ENCODE measurements at places on chromosomes 7 and 10.

DNA sequence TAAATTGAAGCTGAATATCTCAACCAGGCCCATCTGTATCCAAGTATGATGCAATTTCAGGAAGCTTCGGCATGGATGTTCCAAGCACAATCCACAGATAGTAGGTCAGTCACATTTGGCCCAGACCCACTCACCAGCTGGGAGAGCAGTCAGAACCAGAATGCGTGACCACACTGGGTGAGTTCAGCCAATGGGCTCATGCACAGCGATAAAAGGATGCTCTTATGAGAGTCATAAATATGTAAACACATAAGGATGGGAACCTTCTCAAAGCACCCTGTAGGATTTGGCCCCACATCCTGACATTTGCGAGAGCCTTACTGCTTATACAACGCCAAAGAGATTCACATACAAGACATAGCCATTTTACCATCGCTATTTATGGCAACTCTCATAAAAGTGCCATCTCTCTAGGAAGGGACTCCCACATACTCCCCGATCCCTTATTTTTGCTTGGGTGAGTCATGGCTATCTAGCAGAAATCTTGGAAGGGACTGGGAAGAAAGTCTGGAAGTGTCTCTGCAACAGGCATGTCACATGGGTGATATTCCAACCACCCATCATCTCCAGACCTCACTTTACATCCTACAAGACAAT is 3.0 kb downstream of the AFAP1L2 start:
- peak; percentile 50 for DNase-seq

DNA sequence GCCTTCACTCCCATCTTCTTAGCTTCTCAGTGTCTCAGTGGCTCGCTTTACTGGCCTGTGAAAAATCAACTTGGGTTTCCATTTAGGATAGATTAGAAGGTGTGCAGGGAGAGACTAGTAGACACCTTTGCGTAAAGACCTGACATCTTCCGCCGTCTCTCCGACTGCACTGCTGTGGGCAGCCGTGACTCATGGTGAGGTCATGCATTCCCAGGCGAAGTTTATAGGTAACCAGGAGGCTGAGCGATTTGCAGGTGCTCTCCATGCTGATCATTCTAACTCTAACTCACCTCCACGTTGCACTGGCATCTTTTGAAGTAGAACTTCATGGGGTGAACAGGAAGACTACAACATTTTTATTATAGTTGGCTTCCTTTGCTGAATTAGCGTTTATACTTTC is 68.0 kb upstream of the ZNF438 start:
- DNase-seq: peak; percentile 96

DNA sequence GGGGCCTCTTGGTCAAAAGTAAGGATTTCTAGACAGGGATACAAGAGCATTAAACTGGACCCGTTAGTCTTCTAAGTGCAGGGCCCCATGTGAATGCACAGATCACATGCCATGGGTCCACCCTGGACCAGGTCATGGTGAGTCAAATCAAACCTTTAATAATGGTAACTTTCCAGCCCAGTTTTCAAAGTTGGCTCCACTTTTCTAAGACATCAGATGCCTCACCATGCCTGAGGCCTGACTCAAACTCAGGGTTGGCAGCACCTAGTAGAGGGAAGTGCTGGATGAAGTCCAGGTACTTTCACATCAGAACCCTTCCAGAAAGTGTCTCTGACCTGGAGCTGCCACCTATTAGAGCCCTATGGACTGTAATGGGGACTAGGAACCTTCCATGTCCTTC is 9.7 kb upstream of the SMIM30 start:
- peak; percentile 22 for DNase-seq

GRCh38 chr10:68684413-68684812 is 36.6 kb upstream of the CCAR1 start:
- DNase-seq: no peak

DNA sequence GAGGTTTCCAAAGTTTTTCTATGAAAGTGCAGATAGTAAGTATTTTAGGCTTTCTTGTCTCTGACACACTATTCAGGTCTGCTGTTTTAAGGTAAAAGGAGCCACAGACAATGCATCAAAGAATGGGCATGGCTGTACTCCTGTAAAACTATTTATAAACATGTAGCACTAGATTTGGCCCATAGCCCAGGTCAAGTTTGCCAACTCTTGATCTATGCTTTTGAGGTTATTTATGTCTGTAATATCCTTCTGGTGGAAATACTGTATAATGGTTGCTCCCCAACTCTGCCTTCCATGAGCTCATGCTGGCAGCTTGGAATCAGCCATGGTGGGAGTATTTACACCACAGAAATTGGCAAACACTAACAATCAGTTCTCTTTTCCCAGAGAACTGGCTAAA is 244.6 kb downstream of the BUB3 start:
- DNase-seq: no peak

DNA sequence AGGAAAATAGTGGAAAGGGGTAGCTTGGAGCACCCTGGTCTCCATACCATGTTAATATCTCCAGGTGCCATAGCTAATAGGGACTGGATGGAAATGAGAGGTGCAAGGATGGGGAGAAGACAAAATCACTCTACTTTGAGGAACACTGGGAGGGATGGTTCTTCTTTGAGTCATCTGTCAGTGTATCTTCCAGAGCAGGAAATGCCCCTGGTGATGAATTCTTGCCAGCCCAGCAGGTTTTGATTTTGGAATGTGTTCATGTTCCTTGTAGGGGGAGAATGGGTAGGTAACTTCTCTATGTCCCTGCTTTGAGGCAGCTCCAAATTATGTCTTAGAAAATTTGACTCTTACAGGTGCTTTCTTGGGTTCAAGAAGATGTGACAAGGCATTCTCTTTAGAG is 177.0 kb upstream of the GLI3 start:
- DNase-seq: no peak

- no peak for DNase-seq
Measured at GRCh38 chr7:155508376-155509358, 37.7 kb downstream of the CNPY1 start.

GRCh38 chr7:101678658-101679057 is 49.6 kb upstream of the MYL10 start:
- DNase-seq: peak; percentile 66

GRCh38 chr7:136883046-136883445 is 14.6 kb downstream of the CHRM2 start:
- no peak for DNase-seq

DNA sequence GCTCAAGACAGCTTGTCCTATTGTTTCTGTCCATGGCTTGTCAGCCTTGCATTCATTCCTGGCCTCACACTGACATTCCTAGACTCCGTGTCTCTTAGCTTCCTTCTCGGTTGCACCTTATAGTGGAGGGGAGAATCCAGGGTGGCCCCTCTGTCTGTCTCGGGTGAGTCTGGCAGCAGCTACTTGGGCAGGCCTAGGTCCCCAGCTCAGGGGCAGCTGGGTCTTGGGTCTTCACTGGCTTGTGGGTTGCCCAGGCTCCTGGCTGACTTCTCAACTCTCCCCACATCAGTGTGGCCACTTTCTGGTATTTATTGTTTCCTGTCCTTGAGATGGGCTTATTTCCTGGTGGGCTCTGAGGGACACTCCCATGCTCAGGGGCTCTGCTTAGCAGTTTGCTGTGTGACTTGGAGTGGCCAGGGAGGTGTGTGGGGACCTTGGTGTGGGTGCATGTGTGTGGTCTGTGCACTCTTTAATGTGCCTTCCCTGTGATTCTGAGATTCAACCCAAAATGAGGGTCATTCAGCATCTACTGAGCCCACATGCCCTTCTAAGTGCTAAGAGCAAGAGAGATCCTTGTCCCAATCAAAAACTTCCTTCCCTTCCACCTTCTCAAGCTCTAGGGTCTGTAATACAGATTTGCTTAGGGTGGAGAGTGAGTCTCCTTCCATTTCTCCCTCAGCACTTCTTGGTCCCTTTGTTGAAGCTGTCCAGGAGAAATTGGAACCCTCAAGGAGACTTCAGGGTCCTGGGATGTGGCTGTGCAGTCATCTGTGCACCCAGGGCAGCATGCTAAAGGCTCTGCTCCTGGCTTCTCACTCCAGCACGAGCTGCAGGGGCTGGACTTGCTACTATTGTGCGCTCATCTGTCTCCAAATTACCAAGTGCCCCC is 20.1 kb downstream of the UPP1 start:
- no peak for DNase-seq

DNA sequence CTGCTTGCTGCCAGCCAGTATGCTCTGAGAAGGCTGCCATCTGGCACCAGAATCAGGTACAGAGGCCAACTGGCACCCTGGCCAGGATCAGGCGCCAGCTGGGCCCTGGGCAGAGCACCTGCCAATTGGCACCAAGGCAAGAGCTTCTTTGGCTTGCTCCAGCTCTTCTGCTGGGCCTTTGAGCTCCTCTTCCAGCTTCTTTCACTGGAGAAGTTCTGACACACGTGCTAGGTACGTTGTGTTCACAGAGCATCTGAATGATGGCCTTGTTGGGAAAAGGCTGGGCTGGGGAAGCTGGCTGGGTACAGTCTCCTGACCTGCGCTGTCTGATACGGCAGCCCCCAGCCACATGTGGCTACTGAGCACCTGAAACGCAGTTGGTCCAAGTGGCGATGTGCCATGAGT is 31.7 kb upstream of the OPALIN start:
- no peak for DNase-seq

GRCh38 chr10:73858013-73858708 is 16.2 kb downstream of the CAMK2G start:
- DNase-seq: peak; percentile 48

Data from renal cortical epithelial cell (primary cell).